ENCODE measurements at places on chromosomes 16 and 17.

DNA sequence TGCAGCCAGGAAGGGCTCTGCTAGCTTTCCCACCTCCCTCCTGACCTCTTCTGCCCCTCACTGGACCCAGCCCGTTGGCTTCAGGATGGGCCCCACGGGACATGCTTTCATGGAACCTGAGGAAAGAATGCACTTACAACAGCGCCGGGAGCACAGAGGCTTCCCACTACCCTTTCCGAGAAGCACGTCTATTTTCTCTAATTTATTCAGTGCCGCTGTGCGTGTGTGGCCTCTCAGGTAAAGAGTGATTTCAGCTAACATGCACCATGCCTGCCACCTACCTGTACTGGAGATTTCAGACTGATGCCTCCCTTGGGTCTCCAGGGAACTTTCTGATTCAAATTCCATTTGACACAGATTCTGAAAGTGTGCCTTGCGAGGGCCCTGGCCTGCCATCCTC, 140.1 kb downstream of the CYLD start:
- DNase-seq: no peak

DNA sequence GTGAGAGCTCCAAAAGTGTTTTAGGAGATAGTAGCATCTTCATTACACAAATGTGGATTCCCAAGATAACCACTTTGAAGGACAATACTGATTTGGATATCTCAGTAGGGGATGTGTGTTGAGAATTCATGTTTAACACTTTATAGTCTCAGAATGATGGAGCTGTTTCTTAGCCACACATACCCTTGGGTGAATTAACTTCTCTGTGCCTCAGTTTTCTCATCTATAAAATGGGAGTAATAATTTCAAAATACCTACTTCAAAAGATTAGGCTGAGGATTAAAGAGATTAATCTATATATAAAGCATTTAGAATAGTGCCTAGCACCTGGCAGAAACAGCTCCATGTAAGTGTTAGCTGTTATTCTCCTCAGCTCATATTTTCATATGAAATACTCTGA, 19.0 kb downstream of the LPCAT2 start:
- no peak for DNase-seq

DNA sequence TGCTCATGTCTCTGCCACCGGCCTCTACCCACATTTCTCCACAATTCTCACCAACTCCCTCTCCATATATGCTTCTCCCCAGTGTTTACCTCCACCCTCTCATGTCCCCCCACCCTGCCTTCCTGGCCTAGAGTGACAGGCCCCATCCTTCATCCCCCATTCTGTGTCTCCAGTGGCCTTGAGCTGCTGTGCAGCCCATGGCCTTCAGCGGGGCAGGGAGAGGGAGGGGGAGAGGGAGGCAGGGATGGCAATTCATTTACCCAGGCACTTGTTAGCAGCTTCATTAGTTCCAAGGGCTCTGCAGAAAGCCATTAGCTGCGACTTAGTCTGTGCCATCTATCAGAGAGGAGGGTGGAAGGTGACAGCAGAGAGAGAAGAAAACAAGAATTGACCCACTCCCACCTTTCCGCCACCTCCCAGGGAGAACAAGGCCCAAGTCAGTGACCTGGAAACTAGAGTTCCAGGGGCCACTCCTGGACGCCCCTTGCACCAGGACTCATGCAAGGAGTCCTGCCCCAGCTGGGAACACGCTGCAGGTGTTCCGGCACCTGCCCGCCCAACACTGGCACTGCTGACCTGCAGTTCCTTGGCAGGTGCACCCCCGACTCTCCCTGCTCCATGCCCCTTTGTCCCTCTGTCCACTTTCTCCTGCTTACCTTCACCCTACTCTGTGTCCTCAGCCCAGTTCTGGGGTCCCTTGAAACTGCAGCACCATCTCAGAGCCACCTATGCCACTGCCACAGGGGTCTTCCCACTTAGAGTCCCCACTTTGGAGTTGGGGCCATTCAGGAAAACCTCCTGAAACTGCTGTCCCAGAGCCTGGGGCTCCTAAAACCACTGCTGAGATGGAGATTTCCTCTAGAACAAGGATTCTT, 23.5 kb upstream of the PYY start:
- no peak for DNase-seq

GRCh38 chr17:27200476-27200875, 93.4 kb upstream of the WSB1 start:
- no peak for DNase-seq

- no peak for DNase-seq
Observed at GRCh38 chr16:15707332-15707731, 57.3 kb downstream of the NDE1 start.
